Progenitor cell of endocrine pancreas (in vitro differentiated cells): ENCODE measurements at places on chromosomes 5 and 9.

- no peaks in the 10 kb centered on the region for H3K36me3 ChIP-seq
- H3K4me1 ChIP-seq: no peaks in the 10 kb centered on the region
- H3K4me3 ChIP-seq: no peak overlapping the region
- no peak overlapping the region for H3K27ac ChIP-seq
Observed at GRCh38 chr5:132420706-132421272, 51.3 kb downstream of the SLC22A5 start.

GRCh38 chr5:179459771-179460170 is 90.6 kb upstream of the RUFY1 start:
- no peaks in the 10 kb centered on the region for H3K4me1 ChIP-seq
- H3K4me3 ChIP-seq: no peak overlapping the region
- DNase-seq: no peak
- H3K27me3 ChIP-seq: peaks cover 6% of the 10 kb centered on the region
- no peak overlapping the region for H3K27ac ChIP-seq

- peaks cover 14% of the 10 kb centered on the region for H3K4me1 ChIP-seq
- DNase-seq: no peak
Observed at GRCh38 chr5:127096328-127096993, 23.2 kb upstream of the C5orf63 start.

GRCh38 chr5:30804739-30805505 is 388.6 kb upstream of the CDH6 start:
- H3K4me3 ChIP-seq: no peak overlapping the region
- H3K27me3 ChIP-seq: no peaks in the 10 kb centered on the region
- DNase-seq: no peak
- peaks cover 6% of the 10 kb centered on the region for H3K4me1 ChIP-seq

DNA sequence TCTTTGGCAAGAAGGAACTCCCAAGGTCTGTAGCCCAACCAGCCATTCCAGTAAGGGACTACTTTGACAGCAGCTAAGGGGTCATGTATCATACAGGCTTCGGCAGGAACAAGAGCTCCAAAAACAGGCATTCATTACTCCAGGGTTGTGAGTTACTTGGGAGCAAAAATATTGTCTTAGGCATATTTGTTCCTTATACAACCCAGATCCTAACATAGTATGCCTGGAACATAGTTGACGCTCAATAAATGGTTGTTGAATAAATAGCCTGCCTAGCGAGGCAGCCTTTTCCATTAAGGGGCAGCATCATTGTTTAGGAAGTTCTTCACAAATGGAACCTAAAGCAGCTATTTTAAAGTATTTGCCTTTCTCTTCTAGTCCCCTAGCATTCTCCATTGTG is 35.8 kb upstream of the FER start:
- H3K27ac ChIP-seq: no peak overlapping the region
- no peak for DNase-seq
- no peak overlapping the region for H3K4me3 ChIP-seq
- no peaks in the 10 kb centered on the region for H3K27me3 ChIP-seq
- no peaks in the 10 kb centered on the region for H3K4me1 ChIP-seq

GRCh38 chr5:1190837-1191239 is 10.6 kb upstream of the SLC6A19 start:
- H3K27me3 ChIP-seq: no peaks in the 10 kb centered on the region
- H3K4me1 ChIP-seq: peaks cover 22% of the 10 kb centered on the region
- H3K4me3 ChIP-seq: no peak overlapping the region
- H3K27ac ChIP-seq: no peak overlapping the region
- DNase-seq: no peak
